ENCODE measurements at places on chromosomes 1 and 21. TPM values are rescaled to one million over a fixed set of nuclear protein-coding genes. Genes with fewer than 3 reads are reported as not detected.

DNA sequence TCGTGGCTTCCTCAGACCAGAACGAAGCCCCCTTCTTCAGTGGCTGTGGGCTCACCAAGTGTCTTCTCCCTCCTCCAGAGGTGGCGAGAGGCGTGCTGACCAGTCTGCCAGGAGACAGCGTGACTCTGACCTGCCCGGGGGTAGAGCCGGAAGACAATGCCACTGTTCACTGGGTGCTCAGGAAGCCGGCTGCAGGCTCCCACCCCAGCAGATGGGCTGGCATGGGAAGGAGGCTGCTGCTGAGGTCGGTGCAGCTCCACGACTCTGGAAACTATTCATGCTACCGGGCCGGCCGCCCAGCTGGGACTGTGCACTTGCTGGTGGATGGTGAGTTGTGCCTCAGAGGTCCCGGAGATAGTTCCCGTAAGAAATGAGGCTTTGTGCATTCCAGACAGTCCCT lies 24.0 kb downstream of the IL6R start:
- DNase-seq: peak; percentile 47

The LCE1E gene
- not detected for total RNA-seq

GRCh38 chr1:53678938-53679825 lies 59.8 kb downstream of the GLIS1 start:
- no peak for DNase-seq

DNA sequence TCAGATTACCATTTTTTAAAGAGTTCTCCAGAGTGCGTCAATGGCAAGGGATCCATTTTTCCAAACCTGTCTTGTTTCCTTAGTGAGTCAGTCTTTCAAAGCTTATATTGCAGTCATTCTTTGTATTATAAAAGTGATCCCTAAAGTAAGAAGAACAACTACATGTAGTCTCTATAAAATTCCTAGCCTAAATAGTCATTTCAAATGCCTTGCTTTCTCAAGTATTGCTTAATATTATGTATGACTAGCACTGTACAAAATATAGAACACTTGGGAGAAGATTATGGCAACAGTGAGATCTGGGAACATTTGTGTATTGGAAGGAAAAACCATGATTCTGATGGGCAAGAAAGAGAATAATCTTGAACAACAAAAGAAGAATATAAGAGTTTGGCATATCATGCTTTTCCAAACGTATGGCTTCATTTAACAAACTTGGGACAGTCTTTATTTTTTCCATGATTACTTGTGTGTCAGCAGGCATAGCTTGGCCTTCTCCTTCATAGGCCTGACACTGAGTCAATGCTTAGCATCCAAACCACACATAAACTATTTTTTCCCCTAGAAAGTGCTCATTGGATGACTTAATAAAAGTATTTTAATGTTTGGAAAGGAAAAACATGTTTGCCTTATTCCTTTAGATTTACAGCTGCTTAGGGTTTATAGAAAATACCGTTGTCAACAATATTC lies 547.4 kb downstream of the LTN1 start:
- DNase-seq: no peak

- DNase-seq: no peak
Observed at GRCh38 chr1:119387858-119388257, 19.3 kb downstream of the HAO2 start.

The IFI44 gene
- 6.7 TPM for total RNA-seq

The FUBP1 gene
- 47.9 TPM for total RNA-seq

The CYP4Z1 gene
- 0.86 TPM for total RNA-seq

DNA sequence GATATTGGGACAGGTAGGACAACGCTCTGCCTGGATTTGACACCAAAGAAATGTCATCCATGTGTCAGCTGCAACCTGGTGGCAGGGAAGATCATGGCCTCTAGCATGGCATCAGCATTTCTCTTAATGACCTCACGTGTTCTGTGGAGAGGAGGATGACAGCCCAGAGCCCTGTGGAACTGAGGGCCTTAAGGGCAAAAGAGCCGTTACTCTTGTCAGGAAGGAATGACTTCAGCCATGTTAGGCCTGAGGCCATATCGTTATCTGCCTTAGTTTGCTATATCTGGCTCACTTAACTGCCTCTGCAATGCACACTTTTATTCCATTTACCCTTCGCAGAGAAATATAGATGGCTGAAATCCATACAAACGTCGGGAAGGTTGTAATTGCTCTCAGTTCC lies 83.2 kb upstream of the PBX1 start:
- DNase-seq: no peak

DNA sequence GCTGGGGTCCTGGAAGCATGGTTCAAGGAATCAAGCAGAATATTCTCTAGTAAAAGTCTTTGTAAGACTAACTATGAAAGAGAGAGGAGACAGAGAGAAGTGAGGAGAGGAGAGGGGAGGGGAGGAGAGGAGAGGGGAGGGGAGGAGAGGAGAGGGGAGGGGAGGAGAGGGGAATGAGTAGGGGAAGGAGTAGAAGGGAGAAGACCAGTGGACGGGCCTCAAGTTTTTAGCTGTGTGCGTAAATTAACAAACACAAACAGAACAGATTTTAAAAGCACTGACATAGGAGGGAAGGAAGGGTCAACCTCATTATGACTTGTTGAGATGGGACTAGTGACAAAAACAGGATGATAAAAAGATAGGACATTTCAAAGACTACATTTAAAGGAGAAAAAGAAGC lies 62.8 kb downstream of the ST3GAL3 start:
- no peak for DNase-seq

The SMCP gene
- total RNA-seq: not detected

DNA sequence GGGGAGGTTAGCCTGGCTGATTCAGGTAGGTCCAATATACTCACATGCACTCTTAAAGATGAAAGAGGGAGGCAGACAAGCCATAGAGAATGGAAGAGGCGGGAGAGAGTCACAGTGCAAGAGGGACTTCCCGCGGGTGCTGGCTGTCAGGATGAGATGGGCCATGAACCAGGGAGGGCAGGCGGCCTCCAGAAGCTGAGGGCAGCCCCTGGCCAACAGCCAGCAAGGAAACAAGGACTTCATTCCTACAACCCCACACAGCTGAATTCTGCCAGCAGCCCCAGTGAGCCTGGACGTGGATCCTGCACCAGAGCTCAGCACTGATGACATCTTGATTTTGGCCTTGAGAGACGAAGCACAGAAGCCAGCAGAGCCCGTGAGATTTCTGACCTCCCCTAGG lies 15.1 kb upstream of the B3GALT5 start:
- DNase-seq: no peak

DNA sequence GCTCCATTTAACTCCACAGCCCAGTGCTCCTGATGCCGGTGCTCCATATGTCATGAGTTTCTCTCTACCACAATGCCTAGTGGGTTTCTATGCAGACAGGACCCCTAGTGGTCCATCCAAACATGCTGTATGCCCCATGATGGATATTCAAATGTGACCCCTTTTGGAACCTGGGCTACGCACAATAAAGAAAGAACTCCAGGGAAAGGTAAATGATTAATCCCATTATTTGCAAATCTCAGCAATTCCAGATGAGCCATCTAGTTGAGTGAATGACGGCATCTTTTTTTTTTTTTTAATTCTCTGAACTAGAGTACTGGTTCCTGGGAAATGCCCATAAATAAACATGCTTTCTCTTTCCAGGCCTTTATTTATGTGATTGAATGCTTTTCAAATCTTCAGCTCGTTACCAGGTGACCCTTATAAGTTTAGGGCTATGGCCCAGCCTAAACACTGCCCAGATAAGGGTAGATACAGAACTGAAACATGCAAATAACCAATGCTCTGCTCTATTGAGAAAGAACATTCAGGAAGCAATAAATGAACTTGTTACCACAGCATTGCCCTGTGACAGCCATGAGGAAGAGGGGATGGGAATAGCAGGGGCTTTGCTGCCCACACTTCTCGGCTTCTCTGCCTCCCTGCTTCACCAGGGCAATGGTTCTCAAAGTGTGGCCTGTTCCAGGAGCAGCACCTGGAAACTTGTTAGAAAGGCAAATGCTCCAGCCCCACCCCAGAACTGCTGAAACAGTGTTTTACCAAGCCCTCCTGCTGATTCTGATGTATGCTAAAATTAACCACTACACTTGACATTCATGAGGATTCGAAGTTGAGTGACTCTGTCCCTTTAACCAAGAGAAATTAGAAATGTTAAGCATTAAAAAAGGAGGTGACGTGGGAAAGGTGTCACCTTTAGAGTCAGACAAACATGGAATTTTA lies 151.7 kb downstream of the SEC16B start:
- no peak for DNase-seq

DNA sequence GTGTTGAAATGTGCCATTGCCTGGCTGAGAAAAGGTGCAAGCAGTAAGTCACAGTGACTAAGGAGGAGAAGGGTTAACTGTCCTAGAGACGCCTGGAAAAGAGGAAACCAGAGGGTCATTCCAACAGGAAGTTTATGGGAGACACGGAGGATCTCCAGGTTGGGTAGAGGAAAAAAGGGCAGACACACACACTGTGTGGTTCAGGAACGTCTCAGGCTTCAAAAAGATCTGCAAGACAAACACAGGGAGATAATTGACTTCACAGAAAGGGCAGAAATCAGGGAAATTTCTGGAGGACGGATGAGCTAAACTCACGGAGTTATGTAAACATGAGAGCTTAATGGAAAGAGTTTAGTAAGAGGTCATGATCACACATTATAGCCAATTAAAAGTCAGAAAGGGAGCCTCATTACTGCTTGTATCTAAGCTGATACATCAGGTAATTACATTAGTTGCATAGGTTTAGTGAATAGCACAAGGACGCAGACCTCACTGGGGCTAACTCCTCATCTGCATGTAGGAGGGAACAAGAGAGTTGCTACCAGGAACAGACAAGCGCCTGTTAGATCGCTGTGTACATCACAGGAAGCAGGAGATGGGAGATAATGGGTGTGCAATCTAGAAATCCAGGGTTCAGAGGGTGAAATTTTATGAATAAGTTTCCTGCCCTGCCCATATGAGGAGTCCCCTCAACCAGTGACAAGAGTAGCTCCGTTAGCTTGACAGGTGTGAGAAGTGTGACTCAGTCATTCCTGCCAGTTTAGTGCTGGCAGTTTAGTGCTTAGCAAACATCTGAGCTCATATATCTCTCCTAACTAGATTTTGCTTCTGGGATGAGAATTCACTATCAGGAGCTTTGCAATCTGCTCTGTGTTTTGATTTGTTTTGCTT lies 96.6 kb upstream of the TNR start:
- DNase-seq: no peak

The ENAH gene
- total RNA-seq: 70.4 TPM

DNA sequence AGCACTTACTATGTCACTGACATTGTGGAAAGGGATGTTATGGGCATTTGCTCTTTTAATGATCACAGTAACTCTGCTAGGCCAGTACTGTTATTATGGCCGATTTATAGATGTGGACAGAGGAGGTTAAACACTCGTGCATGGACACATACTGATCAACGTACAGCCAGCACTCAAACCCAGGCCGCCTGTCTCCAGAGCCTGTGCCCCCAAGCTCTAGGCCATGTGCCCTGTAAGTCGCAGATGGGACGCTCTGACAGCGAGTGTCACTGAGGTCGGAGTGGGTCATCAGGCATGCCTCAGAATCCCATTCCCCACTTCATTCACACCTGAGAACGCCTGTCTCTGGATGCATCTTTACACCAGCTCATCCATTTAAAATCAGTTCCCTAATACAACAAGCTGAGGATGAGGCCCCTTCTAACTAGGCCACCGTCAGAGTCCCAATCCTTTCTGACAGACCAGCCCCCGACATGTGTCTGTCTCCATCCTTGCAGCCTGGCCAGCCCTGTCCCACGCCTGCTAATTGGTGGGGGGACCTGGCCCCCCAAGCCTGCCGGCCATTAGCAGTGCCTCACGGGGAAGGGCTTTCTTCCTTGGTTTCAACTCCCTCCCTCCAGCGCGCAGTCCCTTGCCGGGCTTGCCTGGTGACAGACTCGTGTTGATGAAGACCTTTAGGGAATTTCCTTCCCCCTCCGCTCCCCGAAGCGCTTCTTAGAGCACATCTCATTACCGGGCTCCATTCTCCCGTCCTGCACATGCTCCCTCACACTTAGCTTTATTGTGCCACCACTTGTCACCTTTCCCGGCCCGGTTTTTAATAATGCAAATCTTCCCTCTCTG lies 436.8 kb downstream of the KIF26B start:
- no peak for DNase-seq

DNA sequence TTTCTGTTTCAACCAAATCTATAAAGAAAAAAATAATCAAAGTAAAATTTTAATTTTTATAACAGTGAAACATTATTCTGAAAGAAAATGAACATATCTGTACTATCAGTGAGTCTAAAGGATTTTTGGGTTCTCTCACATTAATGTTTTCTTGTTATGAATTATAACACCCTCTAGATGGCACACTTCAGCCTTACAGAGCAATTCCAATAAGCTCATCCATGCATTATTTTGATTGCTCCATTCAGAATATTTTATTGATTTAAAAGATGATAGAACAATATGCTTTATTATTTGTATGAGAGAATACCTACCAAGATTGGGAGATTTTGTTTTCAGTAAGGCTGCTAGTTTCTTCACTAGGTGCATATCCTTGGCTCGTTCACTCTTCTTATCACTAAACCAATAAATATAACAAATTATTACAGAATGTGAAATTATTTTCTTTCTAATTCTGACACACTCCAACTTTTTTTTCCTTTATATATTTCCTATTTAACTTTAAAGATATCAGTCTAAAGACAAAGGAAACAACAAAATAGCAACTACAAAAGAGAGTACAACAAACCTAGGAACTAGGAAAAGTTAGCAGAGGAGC lies 82.4 kb downstream of the RAB3GAP2 start:
- no peak for DNase-seq

DNA sequence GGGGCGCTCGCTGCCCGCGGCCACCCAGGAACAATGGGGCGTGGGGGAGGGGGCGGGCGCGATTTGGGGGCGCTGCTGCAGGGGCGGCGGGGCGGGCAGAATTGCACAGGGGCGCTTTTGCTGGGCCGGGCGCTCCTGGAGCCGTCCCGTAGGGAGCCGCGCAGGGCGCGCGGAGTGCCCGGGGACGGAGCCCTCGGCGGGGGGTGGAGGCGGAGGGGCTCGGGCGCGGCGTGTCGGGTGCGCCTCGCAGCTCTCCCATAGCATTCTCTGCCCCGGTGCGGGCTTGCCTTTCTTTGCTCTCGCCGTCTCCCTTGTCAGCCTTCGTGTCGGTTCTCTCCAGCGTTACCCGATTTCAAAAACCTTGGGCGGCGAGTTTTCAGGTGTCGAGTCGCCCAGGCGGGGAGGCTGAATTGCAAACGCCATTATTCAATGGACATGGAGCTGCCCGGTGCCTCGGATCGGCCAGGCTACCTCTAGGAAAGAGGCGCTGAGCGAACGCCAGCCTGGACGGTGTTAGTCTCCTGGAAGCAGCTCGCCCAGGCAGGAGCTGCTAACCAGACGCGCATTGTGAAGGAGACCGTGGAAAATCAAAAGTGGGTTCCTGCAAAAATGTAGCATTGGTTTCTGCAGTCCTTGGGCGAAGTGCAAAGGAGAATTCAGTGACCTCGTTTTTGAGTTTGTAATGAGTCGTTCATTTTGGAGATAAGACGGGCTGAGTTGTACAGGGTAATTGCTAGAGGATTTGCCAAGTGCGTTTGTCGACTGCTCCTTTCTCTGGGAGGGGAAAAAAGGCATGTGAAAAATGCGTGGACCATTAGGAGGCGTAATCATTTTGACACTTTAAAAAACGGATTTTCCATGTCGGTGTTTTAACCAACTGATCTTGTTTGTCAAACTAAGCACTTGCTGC lies 626 bp downstream of the CXADR start:
- DNase-seq: no peak

The CD84 gene
- total RNA-seq: 2.5 TPM

- no peak for DNase-seq
Observed at GRCh38 chr1:198276241-198276640, 119.4 kb downstream of the NEK7 start.

The IVL gene
- not detected for total RNA-seq

The HAO2 gene
- not detected for total RNA-seq
